Gastrocnemius medialis (tissue), 4 donors: ENCODE measurements at places on chromosomes 13 and 19.
A peak's percentile ranks its signal among the peaks of the same experiment; 100 is the strongest.

DNA sequence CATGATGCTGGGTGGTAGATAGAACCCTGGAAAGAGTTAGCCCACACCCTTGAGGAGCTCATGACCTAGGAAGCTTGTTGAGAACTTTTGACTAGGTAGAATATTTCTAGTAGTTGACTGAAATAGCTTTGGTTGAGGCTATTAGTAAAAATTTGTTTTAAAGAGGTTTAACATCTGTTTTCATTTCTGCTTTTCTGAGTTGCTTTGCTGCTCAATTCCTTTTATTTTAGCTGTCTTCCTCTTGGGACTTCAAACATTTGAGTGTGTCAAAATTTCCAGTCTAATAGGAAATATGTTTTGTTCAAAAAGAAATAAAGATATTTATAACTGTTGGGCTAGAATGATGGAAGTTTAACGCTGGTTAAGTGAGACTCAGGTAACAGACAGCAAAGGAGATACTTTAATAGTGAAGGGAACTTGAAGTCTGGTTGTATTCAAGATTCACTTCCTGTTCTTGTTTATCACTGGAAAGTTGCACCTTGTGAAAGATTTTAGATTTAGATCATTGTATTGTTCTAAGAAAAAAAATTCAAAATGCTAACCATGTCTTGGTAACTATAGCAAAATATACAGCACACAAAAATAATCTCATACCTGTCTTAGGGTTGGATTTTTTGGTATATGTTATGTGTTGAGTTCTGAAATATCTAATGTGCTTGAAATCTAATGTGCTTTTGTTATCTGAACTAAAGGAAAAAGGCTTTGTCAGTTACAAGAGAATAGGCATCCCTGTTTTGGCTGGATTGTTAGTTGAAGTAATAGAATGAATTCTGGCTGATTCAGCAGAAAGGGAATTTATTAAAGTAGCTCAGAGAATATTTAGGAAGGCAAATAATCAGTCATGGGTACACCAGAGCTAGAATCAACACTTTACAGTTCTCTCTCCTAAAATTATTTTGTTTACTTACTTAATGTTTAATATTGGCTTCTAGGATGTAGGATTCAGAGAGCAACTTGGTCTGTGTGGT lies 24.4 kb upstream of the GPR18 start:
- H3K4me3 ChIP-seq: no peak overlapping the region
- peaks cover 47% of the 10 kb centered on the region for H3K4me1 ChIP-seq

GRCh38 chr13:109412283-109412901 lies 374.0 kb downstream of the IRS2 start:
- peaks cover 7% of the 10 kb centered on the region for H3K4me1 ChIP-seq
- H3K4me3 ChIP-seq: no peak overlapping the region
- no peak for DNase-seq
- H3K36me3 ChIP-seq: no peaks in the 10 kb centered on the region
- H3K27me3 ChIP-seq: no peaks in the 10 kb centered on the region

- H3K27me3 ChIP-seq: no peaks in the 10 kb centered on the region
- no peak overlapping the region for H3K27ac ChIP-seq
- no peaks in the 10 kb centered on the region for H3K36me3 ChIP-seq
Observed at GRCh38 chr19:28020619-28021258, 1192.2 kb downstream of the UQCRFS1 start.

- no peaks in the 10 kb centered on the region for H3K27me3 ChIP-seq
- DNase-seq: no peak
- no peaks in the 10 kb centered on the region for H3K36me3 ChIP-seq
- peaks cover 29% of the 10 kb centered on the region for H3K4me1 ChIP-seq
- peak overlapping the region; percentile 33 for H3K27ac ChIP-seq
- no peak overlapping the region for H3K4me3 ChIP-seq
Observed at GRCh38 chr13:112722433-112723263, 32.8 kb downstream of the ATP11A start.

DNA sequence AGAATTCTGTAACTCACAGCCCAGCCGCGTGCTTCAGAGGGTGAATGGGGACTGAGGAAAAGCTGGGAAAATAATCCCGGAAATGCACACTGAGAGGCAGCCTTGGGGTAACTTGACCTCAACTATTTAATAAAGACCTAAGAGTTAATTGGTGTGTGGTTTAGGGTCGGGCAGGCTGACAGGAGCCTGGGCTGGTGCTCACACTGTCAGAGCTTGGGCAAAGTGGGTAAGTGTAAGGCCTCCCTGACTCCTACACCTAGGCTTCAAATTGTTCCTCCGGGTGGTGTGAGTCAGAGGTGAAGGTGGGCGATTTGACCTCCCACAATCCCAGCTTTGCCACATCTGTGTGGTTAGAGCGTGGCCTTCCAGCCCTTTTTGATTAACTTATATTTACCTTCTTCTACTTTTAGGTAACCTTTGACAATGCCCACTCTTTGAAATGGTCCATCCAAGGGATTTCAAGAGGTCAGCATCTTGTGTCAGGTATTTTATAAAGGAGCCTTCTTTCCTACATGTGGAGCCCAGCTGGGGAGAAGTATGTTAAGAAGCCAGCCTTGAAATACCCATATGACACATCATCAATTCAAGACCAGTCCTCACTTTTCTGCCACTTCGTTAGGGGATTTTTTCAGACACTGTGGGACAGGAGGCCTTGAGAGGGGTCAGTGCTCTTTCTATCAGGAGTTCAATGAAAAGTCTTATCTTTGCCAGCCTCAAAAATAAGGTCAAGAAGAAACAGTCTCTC lies 114.2 kb downstream of the NUFIP1 start:
- H3K27me3 ChIP-seq: no peaks in the 10 kb centered on the region
- H3K4me3 ChIP-seq: no peak overlapping the region
- no peak for DNase-seq
- H3K27ac ChIP-seq: peak overlapping the region; percentile 92
- H3K4me1 ChIP-seq: peaks cover 38% of the 10 kb centered on the region

DNA sequence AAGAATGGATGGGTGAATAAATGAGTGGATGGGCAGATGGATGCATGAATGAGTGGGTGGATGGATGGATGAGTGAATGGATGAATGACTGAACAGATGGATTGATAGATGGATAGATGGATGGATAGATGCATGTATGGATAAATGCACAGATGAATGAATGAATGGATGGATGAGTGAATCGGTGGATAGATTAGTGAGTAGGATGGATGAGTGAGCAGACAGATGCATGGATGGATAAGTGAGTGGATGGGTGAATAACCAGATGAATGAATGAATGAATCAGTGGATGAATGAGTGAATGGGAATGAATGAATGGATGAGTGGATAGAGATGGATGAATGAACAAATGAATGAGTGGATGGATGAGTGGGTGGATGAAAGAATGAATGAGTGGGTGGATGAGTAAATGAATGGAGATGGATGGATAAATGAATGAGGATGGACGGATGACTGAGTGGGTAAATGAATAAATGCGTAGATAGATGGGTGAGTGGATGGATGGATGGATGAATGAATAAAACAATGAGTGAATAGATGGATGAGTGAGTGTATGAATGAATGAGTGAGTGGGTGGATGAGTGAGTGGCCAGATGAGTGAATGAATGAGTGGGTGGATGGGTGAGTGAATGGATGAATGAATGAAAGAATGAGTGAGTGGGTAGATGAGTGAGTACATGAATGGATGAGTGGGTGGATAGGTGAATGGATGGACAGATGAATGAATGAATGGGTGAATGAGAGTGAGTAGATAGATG lies 13.0 kb downstream of the GAS6 start:
- H3K27ac ChIP-seq: no peak overlapping the region
- no peaks in the 10 kb centered on the region for H3K36me3 ChIP-seq
- H3K4me3 ChIP-seq: no peak overlapping the region
- H3K27me3 ChIP-seq: no peaks in the 10 kb centered on the region
- DNase-seq: no peak

- no peak for DNase-seq
- peaks cover 18% of the 10 kb centered on the region for H3K36me3 ChIP-seq
- no peak overlapping the region for H3K27ac ChIP-seq
- no peaks in the 10 kb centered on the region for H3K27me3 ChIP-seq
- no peaks in the 10 kb centered on the region for H3K4me1 ChIP-seq
Observed at GRCh38 chr19:57269515-57270250, 10.6 kb upstream of the ZNF460 start.

DNA sequence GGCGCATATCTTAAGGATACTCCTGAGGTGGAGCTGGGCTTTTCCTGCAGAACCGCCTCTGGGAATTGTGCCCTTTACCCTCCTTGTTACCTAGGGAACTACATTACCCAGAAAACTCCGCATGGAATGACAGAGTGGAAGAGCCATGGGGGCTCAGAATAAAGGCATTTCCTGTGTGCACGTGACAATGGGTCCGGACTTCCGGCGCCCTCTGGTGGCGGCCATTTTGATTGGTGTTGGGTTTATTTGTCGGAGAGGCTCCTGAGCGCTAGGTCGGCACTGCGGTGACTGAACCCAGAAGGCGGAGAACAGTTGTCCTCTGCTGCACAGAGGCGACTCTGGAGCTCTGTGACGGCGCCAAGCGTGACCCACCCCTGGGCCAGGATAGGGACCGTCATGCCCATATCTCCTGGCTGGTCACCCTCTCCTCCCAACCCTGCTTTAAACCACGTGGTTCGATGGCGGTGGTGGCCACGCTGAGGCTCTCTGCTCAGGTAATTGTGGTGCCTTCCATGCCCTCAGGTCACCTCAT lies at the start of gene ZNF587B:
Gene ZNF587B (plus strand): TSS at position 229 of the 532 bp plus-strand sequence. CDS start 230 bp downstream, at position 459.
- peak; percentile 72 for DNase-seq
- H3K4me1 ChIP-seq: peaks cover 3% of the 10 kb centered on the region
- H3K4me3 ChIP-seq: peak within 1 kb of the TSS; percentile 45
- H3K27me3 ChIP-seq: no peaks in the 10 kb centered on the region
- H3K36me3 ChIP-seq: no peaks in the 10 kb centered on the region

- no peak overlapping the region for H3K4me3 ChIP-seq
- H3K36me3 ChIP-seq: no peaks in the 10 kb centered on the region
- no peaks in the 10 kb centered on the region for H3K27me3 ChIP-seq
- H3K27ac ChIP-seq: peak overlapping the region; percentile 68
Observed at GRCh38 chr13:38848360-38848759, 142.3 kb downstream of the STOML3 start.

- H3K27ac ChIP-seq: no peak overlapping the region
- H3K36me3 ChIP-seq: no peaks in the 10 kb centered on the region
- no peak for DNase-seq
- H3K27me3 ChIP-seq: no peaks in the 10 kb centered on the region
- no peak overlapping the region for H3K4me3 ChIP-seq
- peaks cover 4% of the 10 kb centered on the region for H3K4me1 ChIP-seq
Observed at GRCh38 chr19:31313291-31314030, 35.8 kb downstream of the TSHZ3 start.

- no peaks in the 10 kb centered on the region for H3K4me1 ChIP-seq
- H3K27me3 ChIP-seq: no peaks in the 10 kb centered on the region
- no peak for DNase-seq
- no peak overlapping the region for H3K27ac ChIP-seq
- no peaks in the 10 kb centered on the region for H3K36me3 ChIP-seq
- H3K4me3 ChIP-seq: no peak overlapping the region
Observed at GRCh38 chr19:40139533-40140287, 49.0 kb upstream of the ZNF780A start.

GRCh38 chr13:82800391-82800790 lies 1081.9 kb downstream of the SLITRK1 start:
- H3K4me3 ChIP-seq: no peak overlapping the region
- no peaks in the 10 kb centered on the region for H3K36me3 ChIP-seq
- no peaks in the 10 kb centered on the region for H3K4me1 ChIP-seq
- H3K27me3 ChIP-seq: no peaks in the 10 kb centered on the region
- no peak for DNase-seq
- no peak overlapping the region for H3K27ac ChIP-seq

DNA sequence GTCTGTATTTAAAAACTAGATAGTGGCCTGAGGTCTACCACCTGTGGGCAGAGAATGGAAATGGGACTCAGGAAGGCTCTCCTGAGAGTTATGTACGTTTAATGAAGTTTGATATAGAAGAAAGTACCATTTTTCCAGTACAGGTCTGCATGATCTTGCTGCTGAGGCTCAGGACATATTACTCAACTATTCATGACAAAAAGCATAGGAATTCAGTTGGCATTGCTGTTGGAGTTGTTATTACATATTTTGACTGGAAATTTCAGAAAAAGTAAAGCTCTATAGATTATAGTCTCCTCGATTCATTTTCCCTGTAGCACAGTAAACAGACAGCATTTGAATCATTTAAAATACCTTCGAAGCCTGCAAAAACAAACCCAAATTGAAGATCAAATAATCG lies 469.8 kb downstream of the DCT start:
- H3K27me3 ChIP-seq: no peaks in the 10 kb centered on the region
- H3K27ac ChIP-seq: no peak overlapping the region
- H3K4me1 ChIP-seq: peaks cover 11% of the 10 kb centered on the region

GRCh38 chr13:38752686-38753085 lies 65.8 kb downstream of the FREM2 start:
- H3K36me3 ChIP-seq: no peaks in the 10 kb centered on the region
- DNase-seq: no peak
- peaks cover under 1% of the 10 kb centered on the region for H3K4me1 ChIP-seq
- H3K27ac ChIP-seq: no peak overlapping the region
- no peaks in the 10 kb centered on the region for H3K27me3 ChIP-seq
